ENCODE measurements at places on chromosomes 3 and 15.

GRCh38 chr3:184169896-184170875, 4.5 kb upstream of the AP2M1 start:
- DNase-seq, result no peak

DNA sequence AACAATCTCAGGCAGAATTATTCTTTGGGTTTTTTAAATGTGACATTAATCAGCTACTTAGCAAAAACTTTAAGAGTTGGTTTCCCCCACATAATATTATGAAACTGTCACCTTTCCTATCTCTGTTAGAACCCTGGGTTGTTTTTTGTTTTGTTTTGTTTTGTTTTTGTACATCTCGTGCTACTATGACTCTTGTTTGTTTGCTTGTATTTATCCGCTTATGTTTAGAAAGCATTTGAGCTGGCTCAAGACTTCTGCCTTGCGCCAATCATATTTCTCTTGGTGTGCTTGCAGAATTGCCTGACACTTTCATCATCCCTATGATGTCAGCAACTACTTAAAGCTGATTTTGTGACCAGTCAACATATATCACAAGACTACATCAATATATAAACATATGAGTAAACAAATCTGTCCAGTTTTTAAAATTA, 116.9 kb downstream of the DCLK3 start:
- DNase-seq, result no peak

DNA sequence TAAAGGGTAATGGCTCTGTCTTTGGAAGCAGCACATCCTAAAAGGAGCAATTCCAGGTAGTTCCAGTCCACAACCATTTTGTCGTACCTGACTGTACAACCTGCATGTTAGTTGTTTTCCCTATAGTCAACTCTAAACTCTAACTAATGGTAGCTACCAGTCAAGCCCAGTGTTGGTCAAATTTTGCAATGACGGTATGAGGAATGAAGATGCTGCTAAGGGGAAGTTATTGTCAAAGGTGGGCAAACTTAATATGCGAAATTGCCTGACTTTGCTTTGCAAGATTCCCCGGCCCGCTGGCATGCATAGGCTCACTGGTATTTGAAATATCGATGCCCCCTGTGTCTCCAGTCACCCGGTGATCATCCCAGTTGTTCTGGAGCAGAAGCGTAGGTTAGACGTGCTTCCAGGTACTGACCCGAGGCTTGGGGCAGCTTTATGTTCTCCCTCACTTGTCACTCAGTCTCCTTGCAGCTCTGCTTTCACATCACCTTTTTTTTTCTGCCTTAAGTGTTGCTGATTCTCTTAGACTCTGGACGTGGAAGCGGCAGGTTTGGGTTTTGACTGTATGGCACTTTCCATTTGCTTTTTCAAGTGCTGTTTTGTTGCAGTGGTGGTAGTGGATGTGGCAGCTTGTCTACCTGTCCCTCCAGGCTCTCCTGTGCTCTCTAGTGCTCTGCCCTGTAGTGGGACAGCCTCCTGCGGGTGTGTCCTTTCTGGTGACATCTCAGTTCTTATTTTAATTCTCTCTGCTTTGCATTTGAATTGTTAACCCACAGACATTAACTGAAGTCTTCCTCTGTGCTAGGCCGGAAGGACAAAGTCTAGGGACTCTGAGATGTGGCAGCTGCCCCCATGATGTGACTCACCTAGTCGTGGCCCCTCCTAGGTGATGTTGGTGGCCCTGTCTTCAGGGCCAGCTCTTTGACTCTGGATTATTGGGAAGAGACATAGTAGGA, 95.8 kb upstream of the UMPS start:
- DNase-seq, result no peak

DNA sequence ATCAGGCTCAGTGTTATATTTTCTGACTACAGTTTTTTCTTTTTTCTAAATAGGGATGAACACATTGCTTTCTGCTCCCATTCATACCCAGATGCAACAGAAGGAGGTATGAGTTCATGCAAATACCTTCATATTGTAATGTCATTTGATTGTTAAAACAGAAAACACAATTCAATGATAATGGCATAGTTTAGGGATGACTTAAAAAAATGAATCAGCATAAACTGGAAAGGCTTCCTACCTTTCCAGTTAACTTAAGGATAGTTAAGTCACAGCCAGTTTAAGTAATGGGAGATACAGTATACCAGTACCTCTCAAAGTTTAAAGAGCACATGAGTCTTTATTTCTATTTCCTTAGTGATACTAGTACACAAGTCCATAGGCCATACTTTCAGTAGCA, 24.9 kb downstream of the KNL1 start:
- DNase-seq, result no peak

DNA sequence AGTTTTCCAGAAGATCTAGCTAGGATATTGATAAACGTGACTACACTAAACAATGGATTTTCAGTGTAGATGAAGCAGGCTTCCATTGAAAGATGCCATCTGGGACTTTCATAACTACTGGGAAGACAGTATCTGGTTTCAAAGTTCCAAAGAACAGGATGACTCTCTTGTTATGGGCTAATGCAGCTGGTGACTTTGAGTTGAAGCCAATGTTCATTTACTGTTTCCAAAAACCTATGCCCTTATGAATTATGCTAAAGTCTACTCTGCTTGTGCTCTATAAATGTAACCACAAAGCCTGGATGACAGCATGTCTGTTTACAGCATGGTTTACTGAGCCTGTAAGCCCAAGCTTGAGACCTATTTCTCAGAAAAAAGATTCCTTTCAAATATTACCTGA, 245.4 kb downstream of the GBE1 start:
- no peak for DNase-seq

Data from HCEC 1CT (cell line).